ENCODE measurements at places on chromosomes 7 and 10.
A peak's percentile ranks its signal among the peaks of the same experiment; 100 is the strongest.

- peak; percentile 44 for DNase-seq
Measured at GRCh38 chr7:105876964-105877601, 684 bp upstream of the ATXN7L1 start.

GRCh38 chr7:12162415-12163113 lies 48.5 kb upstream of the TMEM106B start:
- DNase-seq, result no peak

DNA sequence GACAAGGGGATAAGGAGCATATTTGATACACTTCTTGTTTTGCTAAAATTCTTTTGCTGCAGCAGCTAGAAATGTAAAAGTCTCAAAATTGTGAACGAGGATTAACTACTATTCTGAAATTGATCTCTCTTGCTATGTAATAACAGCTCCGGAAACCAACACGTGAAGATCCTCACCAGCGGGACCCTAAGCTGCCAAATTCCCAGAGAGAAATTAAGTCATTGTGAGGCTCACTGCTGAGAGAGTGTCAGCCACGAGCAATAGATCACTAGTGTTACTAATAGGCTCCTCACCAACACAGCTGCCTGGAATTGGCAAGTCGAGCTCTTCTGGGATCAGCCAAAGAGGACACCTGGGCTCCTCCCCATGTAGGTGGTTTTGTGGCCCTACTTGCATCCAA lies 5.6 kb upstream of the VWA2 start:
- DNase-seq, result no peak

- peak; percentile 51 for DNase-seq
Measured at GRCh38 chr10:110008518-110009339, 945 bp downstream of the ADD3 start.

DNA sequence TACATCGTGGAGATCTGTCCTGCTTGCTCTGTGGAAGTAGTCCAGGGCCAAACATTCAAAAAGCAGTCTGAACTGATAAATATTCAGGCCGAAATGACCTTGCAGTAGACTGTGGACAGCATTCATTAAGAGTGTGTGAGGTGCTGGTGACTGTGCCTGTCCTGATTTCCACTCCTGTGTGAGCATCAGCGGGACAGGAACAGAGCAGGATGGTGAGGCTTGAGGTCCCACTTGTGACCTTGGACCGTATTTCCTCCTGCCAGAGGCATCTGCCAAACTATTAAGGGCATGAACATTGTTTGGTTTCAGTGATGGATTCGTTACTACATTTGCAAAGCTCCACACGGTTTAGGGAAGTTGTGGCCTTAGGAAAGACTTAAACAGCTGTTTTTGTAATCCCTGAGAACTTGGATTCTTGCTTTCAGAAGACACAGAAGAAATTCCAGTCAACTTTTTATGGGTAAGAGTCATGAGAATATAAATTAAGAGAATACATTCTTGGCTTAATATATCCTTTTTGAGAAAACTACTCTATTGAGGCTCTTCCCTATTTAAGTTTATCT lies 32.8 kb downstream of the CCNY start:
- no peak for DNase-seq

GRCh38 chr10:98000346-98000745 lies 30.1 kb downstream of the CRTAC1 start:
- no peak for DNase-seq

- no peak for DNase-seq
Measured at GRCh38 chr10:84948644-84949043, 620.3 kb downstream of the CCSER2 start.

GRCh38 chr10:133568287-133568614 lies 2.9 kb upstream of the SYCE1 start:
- DNase-seq, result no peak

DNA sequence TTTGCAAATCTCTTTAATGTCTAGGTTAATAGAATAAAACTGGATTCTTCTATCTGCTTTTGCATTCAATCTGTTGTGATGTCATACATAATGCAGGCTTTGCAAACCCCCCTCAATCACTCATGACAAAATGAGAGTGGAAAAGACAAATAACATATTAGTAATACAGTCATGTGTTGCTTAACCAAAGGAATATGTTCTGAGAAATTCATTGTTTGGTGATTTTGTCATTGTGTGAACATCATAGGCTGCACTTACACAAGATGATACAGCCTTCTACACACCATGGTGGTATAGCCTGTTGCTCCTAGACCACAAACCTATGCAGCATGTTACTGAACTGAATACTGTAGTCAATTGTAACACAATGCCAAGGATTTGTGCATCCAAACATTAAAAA lies 87.3 kb upstream of the SEC61G start:
- DNase-seq, result no peak

DNA sequence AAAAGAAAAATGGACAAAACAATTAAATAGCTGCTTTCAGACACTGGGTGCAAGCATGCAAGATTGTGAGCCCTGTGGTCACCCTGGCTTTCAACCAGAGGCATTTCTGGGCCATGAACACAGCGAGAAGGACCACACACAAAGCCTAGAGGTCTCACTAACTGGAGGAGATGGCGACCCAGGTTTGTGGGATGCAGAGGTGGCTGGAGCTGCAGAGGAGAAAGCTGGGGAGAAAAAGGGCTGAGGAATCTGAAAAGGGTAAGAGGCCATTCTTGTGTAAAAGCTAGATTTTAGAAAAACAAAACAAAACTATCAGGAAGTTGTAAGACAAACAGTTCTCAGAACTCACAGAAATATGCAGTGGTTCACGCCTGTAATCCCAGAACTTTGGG lies 30.1 kb upstream of the PTPRN2 start:
- DNase-seq, result no peak

- DNase-seq, result no peak
Measured at GRCh38 chr7:129615018-129615417, 3.5 kb downstream of the NRF1 start.

GRCh38 chr10:132973903-132974241 lies 31.5 kb upstream of the CFAP46 start:
- no peak for DNase-seq

DNA sequence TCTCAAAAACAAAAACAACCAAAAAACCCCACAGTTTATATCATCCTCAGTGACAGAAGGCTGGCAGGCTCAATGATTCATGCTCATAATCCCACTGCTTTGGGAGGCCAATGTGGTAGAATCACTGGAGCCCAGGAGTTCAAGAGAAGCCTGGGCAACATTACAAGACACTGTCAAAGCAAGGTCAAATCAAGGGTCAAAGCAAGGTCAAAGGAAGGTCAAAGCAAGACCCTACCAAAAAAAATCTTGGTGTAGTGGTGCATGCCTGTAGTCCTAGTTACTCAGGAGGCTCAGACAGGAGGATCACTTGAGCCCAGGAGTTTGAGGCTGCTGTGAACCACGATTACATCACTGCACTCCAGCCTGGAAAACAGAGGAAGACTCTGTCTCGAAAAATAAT lies 14.2 kb upstream of the NPC1L1 start:
- DNase-seq, result no peak

DNA sequence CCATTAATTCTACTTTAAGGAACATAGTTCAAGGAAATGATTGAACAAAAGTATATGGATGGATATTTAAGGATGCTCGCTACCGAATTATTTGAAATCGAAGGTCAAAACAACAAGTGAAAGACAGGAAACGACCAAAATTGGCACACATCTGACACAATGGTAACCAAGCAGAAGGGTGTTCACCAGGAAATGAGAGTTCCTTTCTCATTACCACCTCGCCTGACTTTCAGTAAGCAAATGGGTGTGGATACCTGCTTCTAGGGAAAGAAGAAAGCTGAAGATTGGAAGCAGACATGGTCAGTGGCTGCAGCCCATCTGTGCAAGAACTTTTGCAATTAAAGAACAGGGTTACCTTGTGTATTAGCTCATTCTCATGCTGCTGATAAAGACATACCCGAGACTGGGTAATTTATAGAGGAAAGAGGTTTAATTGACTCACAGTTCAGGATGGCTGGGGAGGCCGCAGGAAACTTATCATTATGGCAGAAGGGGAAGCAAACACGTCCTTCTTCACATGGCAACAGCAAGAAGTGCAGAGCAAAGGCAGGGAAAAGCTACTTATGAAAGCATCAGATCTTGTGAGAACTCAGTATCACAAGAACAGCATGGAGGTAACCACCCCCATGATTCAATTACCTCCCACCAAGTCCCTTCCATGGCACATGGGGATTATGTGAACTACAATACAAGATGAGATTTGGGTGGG lies 6.2 kb upstream of the TMEM273 start:
- DNase-seq, result no peak

- no peak for DNase-seq
Measured at GRCh38 chr7:80748363-80749042, 110.1 kb downstream of the CD36 start.

- no peak for DNase-seq
Measured at GRCh38 chr10:24526085-24526649, 197.5 kb downstream of the ARHGAP21 start.

- no peak for DNase-seq
Measured at GRCh38 chr10:61350068-61350467, 103.1 kb downstream of the TMEM26 start.

DNA sequence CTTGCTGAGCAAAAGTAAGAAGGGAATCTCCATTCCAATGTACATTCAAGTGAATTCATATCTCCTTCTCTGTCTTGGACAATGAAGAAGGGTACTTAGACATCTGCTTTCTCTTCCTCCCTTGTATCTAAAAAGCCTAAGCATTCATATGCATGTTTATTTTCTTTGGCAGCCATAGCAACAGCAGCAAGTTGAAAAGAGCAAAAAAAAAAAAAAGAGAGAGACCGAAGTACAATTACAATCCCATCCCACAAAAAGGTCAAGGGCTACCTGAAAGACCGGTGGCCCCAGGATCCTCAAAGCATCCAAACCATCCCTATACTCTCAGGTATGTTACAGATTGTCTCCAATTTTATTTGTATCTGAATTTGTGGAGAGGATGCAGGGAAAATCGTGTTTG lies 4.1 kb downstream of the OR2F1 start:
- DNase-seq, result no peak

DNA sequence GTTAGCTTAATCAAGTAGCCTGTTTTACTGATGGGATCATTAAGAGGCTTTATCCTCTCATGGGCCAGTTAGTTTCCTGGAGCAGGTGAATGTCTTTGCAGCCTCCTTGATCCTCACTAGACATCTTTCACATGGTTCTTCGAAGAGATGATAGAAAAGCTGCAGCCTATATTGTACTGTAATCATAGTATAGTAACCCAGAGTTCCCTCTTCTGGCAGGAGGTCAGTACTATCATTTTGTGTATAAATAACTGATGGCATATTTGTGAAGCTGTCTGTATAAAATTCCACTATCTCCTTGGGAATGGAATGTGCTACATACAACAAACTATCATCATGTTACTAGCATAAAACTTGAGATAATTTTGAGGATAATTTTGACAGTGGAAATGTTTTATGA lies 123.8 kb upstream of the PRPS1L1 start:
- DNase-seq, result no peak

DNA sequence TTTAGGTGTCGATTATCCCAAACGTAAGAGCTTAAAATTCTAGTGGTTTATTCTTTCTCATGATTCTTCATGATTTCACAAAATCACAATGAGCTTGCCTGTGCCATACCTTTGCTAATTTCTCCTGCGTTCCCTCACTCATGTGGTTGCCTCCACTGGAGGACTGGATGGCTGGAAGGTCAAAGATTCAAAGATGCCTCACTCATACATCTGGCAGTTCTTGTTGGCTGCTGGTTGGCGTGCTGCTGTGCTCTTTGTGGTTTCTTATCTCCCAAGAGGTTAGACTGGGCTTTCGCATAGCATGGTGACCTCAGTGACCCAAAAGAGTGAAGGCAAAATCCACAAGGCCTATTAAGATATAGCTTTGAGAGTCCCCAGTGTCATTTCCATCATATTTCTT lies 877.6 kb upstream of the AUTS2 start:
- DNase-seq, result no peak

- peak; percentile 88 for DNase-seq
Measured at GRCh38 chr7:4791738-4792536, 16.5 kb downstream of the AP5Z1 start.

DNA sequence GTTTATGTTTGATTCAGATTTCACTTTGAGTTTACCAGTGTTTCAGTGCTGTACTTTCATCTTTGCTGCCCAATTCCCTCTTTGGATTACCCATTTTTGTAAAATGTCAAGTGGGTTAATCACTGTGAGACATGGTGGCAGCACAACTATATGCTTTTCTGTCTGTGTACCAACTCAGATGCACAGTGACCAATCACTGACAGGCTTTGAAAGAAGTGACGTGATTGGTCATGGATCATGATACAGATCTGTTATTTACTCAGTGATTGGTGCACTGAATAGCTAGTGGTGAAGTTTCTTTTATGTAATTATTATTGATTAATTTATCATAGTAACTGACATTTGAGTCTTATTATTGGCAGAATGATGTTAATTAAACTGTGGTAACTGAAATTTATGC lies 126.9 kb downstream of the SDK1 start:
- DNase-seq, result no peak

DNA sequence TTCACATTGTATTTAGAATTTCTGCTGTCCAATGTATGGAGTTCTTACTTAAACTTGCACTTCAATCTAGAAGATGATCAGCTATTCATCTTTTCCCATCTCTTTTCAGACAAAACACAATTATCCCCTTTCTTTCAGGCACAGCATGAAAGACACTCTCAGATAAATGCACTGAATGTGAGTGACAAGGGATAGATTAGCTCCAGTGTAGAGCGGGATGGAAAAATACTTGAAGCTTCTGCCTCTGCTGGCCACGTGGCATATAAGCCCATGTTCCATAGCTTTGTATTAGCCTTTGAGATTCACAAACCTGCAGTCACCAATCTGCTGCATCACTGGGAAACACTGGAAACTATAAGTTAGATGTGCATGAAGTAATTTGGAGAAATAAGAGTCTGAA lies 162.2 kb upstream of the FAM3C start:
- DNase-seq, result no peak

GRCh38 chr7:123727071-123727837 lies 21.5 kb downstream of the WASL start:
- DNase-seq, result no peak

DNA sequence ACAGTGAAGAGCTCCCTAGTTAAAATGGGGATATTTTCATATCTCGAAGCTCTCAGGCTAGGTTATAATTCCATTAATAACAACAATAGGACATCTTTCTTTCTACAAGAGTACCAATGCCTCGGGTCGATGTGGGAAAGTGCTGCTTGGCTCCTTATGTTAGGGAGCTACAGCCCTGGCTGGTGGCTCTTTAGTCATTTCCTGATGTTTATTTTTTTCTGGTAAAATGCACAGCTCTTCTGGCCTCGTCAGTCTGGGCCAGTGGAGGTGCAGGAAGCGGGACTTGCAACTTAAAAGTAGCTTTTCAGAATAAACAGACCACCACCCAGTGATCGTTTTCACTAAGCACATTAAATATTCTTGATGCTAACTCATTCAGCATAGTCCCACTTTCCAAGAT lies 58.3 kb downstream of the MKX start:
- no peak for DNase-seq

DNA sequence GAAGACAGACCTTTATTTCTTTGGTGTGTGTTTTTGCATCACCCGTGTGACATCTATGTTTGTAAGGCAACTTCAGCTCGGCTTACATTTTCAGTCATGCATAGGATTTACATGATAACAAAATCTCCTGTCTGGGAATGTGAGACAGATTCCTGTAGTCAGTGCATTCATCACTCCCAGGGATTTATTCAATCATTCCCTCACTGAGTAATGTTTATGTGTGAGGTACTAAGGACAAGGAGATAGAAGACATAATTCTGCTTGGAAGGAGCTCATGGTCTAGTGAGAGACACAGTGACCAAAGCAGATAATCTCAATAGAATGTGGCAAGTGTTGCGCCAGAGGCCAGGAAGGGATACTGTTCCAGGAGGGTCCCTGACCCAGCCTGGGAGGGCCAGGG lies 35.2 kb upstream of the BMPER start:
- no peak for DNase-seq

- DNase-seq, result no peak
Measured at GRCh38 chr10:76432016-76433012, 1000.9 kb downstream of the LRMDA start.

- no peak for DNase-seq
Measured at GRCh38 chr10:32205670-32206069, 141.3 kb downstream of the EPC1 start.

Data from activated T-cell treated with anti-CD3 and anti-CD28 coated beads, Interleukin-2, amount 50 U/mL, for 1 hour (primary cell).